ENCODE measurements at places on chromosomes 7 and 10.
A peak's percentile ranks its signal among the peaks of the same experiment; 100 is the strongest.

- DNase-seq: no peak
Observed at GRCh38 chr7:112669306-112669705, 120.9 kb downstream of the TMEM168 start.

DNA sequence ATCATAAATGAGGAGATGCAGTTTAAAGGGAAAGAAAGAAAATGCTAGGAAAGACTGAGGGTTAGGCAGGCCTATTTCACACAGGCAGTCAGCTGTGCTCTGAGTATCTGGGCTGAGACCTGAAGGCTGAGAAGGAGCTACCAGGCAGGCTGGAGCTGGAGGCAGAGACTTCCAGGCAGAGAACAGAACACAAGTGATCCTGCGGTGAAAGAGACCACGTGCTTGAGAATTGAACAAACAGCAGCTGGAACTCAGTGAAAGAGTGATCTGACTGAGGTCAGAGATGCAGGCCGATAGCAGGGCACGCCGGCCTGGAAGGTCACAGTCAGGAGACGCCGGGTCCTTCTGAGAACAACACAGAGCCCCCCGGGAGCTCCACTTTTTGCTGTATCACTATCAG lies 147.8 kb downstream of the ADAM12 start:
- no peak for DNase-seq

DNA sequence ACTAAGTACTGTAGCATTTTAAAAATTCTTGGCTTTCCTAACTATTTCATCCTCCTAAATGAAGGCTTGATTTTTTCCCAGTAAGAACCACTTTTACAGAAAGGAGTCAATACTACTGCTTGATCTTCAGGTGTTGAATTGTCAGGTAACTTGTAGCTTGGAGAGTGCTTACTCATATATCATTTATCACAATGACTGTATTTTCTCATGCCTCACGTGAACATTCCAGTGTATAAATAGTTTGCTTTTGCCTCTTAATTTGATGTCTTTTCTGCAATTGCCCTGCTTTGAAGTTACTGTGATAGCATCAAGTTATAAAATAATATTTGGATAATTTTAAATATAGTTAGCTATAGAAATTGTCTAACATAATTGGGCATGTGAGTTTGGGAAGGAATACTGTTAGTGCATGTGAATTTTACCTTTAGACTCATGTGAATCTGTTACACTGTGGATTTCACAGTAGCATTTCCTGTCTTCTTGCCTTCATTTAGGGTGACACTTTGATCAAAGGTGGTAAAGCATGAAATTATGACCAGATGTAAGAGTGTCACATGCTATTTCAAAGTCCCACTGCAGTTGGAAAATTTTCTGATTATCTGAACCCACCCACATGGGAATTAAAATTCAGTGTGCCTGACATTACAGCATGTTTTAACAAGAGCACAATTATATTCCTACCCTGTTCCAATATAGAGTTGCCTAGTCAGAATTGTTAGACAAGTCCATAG lies 962.8 kb downstream of the DNAJB9 start:
- no peak for DNase-seq

DNA sequence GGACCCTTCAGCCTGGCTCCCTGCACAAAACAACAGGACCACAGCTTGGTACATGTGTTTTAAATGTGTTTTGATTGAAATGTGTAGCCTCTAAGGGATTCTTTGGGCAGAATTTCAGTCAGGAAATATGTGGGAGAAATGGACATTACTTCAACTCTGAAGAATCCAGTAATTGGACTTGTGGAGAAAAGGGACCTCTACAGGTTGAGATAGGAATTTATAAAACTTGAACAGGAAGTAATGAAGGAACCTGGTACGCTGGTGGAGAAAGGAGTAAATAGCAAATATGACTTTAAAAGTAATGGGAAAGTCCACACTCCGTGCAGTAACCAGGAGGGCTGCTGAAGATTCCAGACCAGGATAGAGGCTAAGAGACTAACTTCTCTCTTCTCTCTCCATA lies 220.5 kb downstream of the LHFPL3 start:
- DNase-seq: peak; percentile 44

- no peak for DNase-seq
Observed at GRCh38 chr10:75815066-75815465, 383.6 kb downstream of the LRMDA start.

DNA sequence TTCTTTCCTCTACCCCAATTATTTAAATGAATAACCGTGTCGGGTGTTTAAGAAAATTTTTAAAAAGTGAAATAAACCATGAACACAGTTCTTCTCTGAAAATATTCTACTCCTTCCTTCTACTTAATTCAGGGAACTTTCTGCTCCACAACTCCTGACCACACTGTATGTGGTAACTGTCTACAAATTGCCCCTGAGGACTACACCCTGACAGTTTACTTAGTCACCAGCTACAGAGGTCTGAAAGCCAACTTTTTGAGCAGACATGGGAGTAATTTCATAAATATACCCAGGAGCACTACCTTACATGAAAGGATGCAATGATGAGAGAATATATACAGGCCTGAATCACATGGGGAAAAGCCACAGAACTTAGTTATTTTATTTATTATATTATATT lies 523.2 kb upstream of the SORCS1 start:
- DNase-seq: no peak

DNA sequence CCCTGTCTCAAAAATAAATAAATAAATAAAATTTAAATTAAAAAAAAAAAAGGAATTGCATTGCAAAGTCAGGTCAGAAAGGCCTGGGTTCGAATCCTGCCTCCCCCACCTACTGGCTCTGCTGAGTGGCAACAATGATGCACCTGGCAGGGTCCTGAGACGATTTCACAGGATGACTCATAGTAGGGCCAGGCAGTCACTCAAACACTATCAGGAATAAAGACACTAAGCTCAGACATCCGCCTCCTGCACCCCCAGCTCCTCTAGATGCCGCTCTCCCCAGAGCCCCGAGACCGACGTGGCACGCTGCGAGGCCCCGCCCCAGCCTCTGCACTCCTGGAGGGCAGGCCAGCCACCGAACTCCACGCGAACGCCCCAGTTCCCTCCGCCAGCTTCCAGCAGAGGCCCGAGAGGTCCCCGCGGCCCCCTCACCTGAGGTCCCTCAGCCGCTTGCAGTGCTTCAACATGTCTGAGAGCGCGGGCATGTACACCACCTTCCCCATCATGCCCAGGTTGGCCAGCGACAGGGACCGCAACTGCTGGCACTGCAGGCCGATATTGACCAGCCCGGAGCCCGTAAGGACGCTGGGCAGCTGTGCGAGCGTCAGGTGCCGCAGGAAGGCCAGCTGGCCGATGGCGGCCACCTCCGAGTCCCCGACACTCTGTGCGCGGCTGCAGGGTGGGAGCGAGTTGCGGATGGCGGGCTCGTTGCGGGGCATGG lies 76.6 kb upstream of the TNRC18 start:
- no peak for DNase-seq

- no peak for DNase-seq
Observed at GRCh38 chr7:75847707-75848106, 31.1 kb upstream of the RHBDD2 start.

DNA sequence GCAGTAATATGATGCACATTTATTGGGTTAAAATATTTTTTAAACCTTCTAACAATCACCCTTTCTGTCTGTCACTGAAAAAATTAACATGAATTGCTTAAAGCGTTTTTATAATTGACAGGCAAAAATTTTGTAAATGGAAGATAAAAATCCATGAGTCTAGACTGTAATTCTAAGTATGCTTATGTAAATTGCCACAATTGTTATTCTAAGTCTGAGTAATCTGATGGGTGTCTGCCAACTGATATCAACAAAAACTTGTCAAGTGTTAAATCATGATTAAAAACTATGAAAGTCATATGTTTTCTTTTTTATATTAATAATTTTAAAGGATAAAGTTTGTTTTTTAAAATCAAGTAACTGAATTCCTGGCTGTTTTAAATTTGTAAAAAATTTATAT lies 208.2 kb downstream of the CDK14 start:
- no peak for DNase-seq
